Endothelial cell of umbilical vein (primary cell): ENCODE measurements at places on chromosomes 2 and 18. TPM values are rescaled to one million over a fixed set of nuclear protein-coding genes. Genes with fewer than 3 reads are reported as not detected.

Gene TXNDC2
- total RNA-seq: not detected in 2 replicates

Gene ZNF396
- total RNA-seq: 0.44 and 0.72 TPM in 2 replicates

Gene TUBA4B
- total RNA-seq: not detected in 2 replicates

Gene KCNG2
- total RNA-seq: not detected in 2 replicates

Gene NTSR2
- total RNA-seq: not detected in 2 replicates

Gene NGEF
- total RNA-seq: 0.18 and 0.22 TPM in 2 replicates

Gene GNLY
- total RNA-seq: not detected in 2 replicates

Gene FBXO15
- not detected in 2 replicates for total RNA-seq

Gene DLX1
- total RNA-seq: not detected in 2 replicates

Gene ABCG5
- not detected in 2 replicates for total RNA-seq

Gene ST3GAL5
- 12.7 and 16.0 TPM in 2 replicates for total RNA-seq

Gene GRB14
- total RNA-seq: 2.7 and 10.3 TPM in 2 replicates

Gene MATN3
- total RNA-seq: 3.4 and 6.1 TPM in 2 replicates

Gene GCKR
- total RNA-seq: 0.27 and 1.2 TPM in 2 replicates

Gene SPHKAP
- not detected in 2 replicates for total RNA-seq

Gene GAREM2
- 3.1 and 4.5 TPM in 2 replicates for total RNA-seq

Gene NOSTRIN
- total RNA-seq: 0.75 TPM in 1 of 2 replicates, not detected in the other

Gene CPLX4
- total RNA-seq: not detected in 2 replicates

Gene FAM237A
- total RNA-seq: not detected in 2 replicates

Gene C2orf66
- total RNA-seq: 0.27 and 0.39 TPM in 2 replicates

Gene SCN7A
- total RNA-seq: not detected in 2 replicates

Gene EFHD1
- total RNA-seq: not detected in 2 replicates

Gene DSG4
- total RNA-seq: not detected in 2 replicates

Gene GPC1
- total RNA-seq: 23.9 and 31.1 TPM in 2 replicates

Gene PASK
- total RNA-seq: 17.3 and 26.0 TPM in 2 replicates

Gene CWC22
- total RNA-seq: 13.5 and 15.7 TPM in 2 replicates

Gene ADD2
- not detected in 2 replicates for total RNA-seq

Gene NDUFAF7
- total RNA-seq: 17.7 and 23.4 TPM in 2 replicates

Gene GCG
- total RNA-seq: not detected in 2 replicates

Gene EHD3
- 10.7 and 12.1 TPM in 2 replicates for total RNA-seq

Gene CCDC102B
- 0.62 and 1.3 TPM in 2 replicates for total RNA-seq

Gene ALKAL2
- total RNA-seq: not detected in 2 replicates
